ENCODE measurements at places on chromosomes 5 and 9.

- no peak for DNase-seq
Observed at GRCh38 chr5:127754259-127754658, 51.1 kb downstream of the CCDC192 start.

- DNase-seq, result no peak
Observed at GRCh38 chr9:37128051-37128450, 7.7 kb downstream of the ZCCHC7 start.

DNA sequence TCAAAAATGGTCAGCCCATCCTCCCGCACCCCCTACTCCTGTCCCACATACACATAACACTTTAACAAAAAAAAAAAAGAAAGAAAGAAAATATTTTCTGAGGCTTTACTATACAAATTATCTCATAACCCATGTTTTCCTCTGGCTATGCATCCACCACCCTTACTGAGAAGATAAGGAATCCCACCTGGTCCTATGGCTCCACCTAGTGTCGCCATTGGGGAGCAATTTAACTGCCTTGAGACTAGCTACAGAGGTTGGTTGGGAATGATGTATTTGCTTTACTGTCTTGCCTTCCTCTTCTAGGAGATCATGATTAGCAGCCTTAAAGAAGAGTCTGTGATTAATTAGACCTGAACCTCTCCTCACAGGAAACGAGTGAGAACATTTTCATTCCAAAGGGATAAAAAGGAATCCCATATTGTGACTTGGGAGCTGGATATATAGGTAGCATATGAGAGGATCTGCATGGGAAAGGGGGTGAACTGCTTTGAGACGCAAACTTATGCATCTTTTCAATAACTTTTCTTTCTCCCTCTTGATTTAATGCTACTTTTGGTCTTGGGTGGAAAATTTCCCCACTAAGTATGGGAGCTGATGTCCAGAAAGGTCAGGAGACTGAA, 77.7 kb upstream of the SELENOP start:
- peak; percentile 67 for DNase-seq

- no peak for DNase-seq
Observed at GRCh38 chr9:137777761-137778160, 99.8 kb upstream of the CACNA1B start.

DNA sequence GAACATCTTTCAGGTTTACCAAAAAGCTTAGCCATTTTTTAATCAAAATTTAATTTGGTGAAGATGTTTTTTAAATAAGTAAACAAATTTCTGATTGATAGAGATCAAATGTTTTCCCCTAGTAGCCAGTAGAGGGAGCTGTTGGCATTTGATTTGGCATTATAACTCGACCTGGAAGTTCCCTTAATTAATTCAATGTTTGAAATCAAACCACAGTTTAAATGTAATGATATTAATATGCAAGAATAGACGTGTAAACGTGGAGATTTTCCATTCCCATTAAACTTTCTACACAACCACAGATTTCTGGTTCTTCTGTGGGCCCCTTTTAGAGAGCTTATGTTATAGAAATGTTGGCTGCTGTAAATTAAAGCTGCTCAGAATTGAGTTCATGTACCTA, 148.1 kb upstream of the MPDZ start:
- DNase-seq, result no peak

- no peak for DNase-seq
Observed at GRCh38 chr5:169610606-169611005, 26.5 kb upstream of the DOCK2 start.

GRCh38 chr9:133665535-133665934, 29.4 kb downstream of the DBH start:
- DNase-seq, result no peak

DNA sequence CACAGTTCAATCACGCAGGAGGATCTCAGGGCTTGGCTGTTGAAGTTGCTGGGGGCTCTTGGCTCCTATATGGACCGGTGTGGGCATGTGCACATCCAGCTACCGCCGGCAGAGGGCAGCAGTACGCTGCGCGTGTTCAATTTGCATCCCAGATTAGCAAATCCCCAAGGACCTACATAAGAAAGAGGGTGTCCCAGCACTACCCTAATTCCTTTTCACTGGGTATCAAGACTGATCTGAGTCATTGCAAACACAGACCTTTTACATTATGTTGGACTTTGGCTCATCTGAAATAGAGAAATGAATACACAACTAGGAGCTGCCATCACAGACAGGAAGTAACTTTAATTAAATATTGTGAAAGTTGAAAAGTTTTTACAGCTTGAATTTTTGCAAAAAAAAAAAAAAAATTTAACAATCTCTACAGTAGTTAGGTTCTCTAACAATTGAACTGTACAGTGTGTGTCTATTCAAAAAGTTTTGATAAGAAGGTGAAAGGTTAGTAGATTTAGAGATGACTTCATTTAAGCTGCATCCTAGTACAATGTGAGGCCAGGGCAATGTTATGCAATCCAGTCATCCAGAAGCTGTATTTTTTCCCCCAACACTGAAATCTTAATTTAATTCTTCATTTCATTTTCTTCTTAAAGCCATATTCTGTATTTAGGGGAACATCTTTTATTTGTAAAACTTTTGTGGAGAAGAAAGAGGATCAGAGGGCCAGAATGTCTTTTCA, 404.0 kb downstream of the EBF1 start:
- DNase-seq, result peak; percentile 83

- DNase-seq, result no peak
Observed at GRCh38 chr5:160685695-160686094, 166.3 kb downstream of the ATP10B start.

DNA sequence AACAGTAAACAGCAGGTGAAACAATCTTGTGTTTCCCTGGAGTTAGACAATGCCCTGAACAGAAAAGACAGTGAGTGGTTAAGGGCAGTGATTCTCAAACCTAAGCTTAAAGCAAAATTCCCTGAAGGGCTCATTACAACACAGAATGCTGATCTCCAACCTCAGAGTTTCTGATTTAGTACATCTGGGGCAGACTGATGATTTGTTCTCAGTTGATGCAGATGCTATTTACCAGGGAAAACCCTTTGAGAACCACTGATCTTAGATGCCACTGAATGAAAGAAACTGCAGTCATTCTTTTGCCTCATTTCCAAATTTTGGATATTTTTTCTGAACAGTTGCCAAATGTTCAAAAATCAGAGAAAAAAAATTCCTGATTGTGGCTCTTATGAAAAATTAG, 18.7 kb upstream of the ADAM19 start:
- no peak for DNase-seq

DNA sequence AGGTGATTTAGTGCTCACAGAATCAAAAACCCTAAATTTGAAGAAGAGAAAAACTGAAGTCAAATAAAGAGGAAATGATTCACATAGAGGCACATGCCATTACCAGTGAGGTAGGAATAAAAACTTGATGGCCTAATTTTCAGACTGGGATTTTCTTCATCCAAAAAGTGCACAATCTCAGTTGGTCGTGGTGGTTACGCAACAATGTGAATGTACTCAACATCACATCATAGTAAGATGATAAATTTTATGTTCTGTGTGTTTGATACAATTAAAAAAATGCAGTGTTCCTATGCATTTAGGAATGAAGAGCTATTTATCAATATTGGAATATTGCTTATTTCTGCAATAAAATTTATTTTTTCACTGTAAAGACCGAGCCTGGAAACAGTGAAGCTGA, 60.7 kb downstream of the SV2C start:
- no peak for DNase-seq

GRCh38 chr9:38183994-38184568, 115.1 kb upstream of the SHB start:
- no peak for DNase-seq

DNA sequence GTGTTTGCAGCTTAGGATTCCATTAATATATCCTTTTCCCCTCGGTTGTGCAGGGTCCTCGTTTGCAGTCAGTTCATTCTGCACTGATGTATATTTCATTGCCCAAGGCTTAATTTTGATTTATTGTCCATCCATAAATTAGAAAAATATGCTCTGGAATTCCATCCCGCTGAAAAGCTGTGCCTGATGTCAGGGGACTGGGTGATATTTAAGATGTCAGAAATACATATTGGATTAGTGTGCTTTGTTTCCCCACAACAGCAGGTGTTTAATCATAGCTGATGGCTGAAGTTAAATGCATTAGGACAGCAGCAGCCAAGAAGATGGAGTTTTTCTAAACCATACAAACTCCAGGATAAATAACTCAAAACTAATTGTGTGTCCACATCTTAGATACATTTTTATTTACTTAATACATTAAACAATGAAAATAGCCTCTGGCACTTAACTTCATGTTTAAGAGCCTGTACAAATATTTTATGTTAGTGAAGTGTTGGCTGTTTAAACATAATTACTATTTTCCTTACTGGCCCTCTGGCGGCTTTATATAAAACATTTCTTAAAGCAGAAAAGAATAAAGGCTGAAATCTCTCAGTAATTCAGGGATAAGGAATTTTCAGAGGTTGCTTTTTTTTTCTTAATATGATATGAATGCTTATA, 170.4 kb upstream of the TBCA start:
- no peak for DNase-seq

GRCh38 chr5:72206994-72207393, 99.7 kb downstream of the MAP1B start:
- DNase-seq, result no peak

DNA sequence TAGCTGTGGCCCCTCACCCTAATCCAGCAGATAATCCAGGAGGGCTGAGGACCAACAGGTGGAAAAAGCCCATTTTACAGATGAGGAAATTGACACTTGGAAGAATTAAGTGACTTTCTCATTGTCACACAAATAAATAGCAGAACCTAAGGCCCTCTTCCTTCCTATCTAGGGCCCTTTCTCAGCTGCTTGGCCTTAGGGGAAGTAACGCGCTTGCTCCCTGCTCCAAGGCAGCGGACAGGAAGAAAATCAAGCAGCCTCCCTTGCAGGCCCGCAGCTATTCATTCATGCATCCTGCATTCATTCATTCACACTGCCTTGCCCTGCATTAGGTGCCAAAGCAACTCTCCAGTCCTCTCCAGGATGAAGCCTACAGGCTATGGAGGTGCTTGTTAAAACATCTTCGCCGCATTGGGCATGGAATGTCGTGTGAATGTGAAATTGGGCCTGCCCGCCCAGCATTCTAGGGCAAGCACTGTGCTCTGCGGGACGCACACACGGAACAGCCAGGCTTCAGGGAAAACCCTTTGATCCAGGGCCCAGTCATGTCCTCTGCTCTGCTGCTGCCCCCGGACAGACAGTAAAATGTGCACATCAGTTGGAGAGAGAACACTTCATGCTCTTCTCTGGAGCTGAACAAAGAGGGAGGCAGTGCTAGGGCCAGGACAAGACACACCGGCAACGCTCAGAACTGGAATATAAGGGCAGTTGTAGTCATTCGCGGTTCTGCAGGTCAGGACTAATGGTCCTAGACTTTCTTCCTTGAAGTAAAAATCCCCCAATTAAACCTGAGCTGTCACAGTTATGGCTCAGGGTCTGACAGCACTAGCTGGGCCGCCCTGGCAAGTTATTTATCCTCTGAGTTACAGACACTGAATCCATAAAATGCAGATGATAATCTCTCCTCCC, 166.0 kb downstream of the COL23A1 start:
- no peak for DNase-seq

DNA sequence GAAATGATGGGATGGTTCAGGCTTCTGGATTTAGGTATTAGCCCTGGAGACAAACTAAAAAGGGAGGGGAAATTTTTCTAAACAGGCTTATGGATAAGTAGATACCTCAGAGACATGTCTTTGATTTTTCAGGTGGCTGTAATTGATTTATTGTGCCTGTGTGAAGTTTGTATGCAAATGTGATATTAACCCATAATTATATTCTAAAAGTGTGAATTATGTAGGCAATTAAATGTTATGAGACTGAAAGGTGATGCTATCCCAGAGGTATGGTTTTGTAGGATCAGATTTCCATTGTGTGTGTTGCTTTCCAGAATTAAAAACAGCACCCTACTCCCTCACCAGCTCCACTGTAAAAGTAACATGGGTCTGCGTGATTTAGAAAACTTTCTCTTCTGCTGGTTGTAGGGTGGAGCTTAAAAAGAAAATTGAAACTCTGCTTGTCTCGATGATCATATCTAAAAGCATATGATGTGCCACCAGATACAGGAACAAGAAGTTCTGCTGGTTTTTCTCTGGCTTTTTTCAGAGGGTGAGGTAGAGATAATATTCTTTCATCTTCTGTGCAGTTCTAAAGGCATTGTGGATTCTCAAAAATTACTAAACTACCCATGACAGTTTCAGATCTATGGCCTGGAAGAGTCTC, 71.8 kb upstream of the TAF11L2 start:
- DNase-seq, result no peak

DNA sequence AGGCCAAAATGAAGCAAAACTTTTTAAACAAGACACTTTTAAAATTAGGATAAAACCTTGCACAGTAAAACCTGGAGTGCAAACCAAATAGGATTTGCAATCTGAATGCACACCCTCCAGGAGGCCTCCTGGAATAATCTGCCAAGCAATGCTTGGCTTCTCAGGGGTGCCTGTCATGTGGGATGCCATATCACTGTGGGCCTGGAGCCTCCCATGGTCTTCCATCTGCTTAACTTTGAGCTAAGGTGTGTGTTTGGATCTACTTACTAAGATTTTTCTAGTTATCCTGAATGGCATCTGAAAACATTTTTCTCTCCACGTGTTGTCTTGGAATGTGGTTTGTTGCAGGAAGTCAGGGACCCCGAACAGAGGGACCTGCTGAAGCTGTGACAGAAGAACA, 52.1 kb downstream of the RGS7BP start:
- no peak for DNase-seq

GRCh38 chr5:2634399-2635176, 116.9 kb downstream of the IRX2 start:
- DNase-seq, result no peak

DNA sequence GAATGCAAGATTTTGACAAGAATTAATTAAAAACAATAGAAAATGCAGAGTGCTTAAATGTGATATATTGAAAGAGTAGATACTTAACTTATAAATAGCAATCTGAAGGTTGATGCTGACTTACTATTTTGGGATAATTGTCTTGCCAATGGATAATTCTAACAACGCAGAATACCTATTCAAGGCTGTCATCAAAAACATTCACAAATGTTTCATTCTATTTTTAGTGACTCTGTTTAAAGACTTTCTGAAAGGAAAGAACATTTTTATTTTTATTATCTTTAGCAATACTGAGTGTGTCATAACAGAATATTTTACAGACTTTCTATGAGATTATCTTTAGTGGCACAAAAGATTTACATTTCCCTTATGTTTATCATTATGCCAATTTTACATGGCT, 38.1 kb downstream of the ANKRD55 start:
- no peak for DNase-seq

DNA sequence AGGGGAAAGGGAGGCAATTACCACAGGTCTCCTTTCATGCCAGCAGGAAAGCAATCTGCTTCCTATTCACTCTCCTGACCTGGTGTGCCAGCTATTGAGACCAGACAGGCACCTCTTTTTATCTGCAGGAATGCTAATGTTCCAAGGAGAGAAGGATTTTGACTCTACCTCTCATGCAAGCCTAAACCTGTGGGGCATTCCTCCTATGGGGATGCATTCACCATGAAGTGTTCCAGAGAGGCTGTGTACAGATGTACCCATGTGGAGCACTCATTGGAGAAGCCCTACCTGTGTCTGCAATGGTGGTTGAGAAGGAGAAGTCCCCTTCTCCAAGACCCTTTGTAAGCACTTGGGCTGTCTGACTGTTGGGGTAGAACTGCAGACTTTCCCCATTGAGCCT, 45.4 kb upstream of the EDIL3 start:
- no peak for DNase-seq
